Activated T-cell treated with anti-CD3 and anti-CD28 coated beads, Interleukin-2, amount 50 U/mL, for 48 hours (primary cell): ENCODE measurements at places on chromosomes 4 and X.

DNA sequence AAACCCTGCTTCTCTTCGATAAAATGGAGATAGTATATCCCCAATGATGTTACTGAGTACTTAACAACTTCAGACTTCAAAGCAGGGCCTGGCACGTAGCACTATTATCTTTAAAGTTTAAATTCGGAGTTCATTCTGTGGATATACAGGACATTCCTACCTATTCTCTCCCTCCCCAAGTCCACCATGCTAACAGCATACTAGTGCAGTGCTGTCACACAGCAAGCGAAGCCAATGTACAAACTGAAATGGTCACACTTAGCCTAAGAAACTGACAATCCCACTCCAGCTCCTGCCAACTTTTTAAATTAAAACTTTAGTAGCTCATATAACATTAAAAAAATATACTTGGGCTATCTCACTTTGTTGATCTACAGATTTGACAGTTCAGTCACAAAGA is 1.2 kb upstream of the DNAJB14 start:
- DNase-seq: no peak

DNA sequence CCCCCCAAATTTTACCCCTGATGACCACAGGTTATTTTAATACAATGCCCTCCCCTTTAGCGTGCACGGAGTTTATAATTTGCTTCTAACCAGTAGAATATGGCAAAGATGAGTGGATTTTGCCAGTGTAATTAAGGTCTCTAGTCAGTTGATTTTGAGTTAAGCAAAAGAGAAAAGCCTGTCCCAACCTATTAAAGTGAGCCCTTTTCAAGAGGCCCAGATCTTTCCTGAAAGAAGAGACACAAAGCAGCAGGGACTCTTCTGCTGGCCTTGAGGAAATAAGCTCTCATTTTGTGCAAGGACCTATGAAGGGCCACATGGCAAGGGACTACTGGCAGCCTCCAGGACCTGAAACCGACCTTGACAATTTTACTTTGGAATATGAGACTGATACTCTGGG is 61.9 kb upstream of the GABRG1 start:
- no peak for DNase-seq

- DNase-seq: peak; percentile 17
Measured at GRCh38 chr4:90127706-90128345, 632 bp downstream of the CCSER1 start.

- no peak for DNase-seq
Measured at GRCh38 chr4:52701207-52701606, 42.1 kb upstream of the USP46 start.

- DNase-seq: no peak
Measured at GRCh38 chrX:53285591-53285990, 4.2 kb upstream of the IQSEC2 start.

DNA sequence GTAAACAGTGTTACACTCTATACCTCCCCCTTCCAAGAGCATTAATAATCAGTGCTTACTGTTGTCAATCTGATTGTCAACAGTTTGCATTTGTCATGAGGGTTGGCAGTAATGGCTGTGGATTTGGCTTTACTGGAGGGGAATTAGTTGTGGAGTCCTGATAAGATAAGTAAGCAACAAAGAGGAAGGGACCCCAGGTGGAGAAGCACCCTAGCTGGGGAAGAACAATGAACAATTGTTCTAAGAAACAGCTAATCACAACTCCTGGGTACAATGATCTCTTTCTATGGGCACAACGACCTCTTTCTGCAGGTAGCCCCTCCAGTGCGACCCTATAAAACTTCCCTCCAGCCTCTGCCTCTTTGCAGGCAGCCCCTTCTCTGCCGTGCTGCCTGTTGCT is 53.2 kb upstream of the CDKN2AIP start:
- DNase-seq: no peak

- no peak for DNase-seq
Measured at GRCh38 chr4:10727140-10727880, 42.7 kb upstream of the CLNK start.

GRCh38 chr4:169210504-169211118 is 60.1 kb downstream of the SH3RF1 start:
- DNase-seq: no peak

GRCh38 chr4:153447175-153447905 is 18.8 kb upstream of the TMEM131L start:
- no peak for DNase-seq

GRCh38 chr4:143390764-143391163 is 54.1 kb downstream of the GAB1 start:
- DNase-seq: no peak

- DNase-seq: no peak
Measured at GRCh38 chr4:185242749-185243533, 33.5 kb downstream of the SNX25 start.

- DNase-seq: no peak
Measured at GRCh38 chr4:181971973-181972372, 271.2 kb upstream of the TENM3 start.

DNA sequence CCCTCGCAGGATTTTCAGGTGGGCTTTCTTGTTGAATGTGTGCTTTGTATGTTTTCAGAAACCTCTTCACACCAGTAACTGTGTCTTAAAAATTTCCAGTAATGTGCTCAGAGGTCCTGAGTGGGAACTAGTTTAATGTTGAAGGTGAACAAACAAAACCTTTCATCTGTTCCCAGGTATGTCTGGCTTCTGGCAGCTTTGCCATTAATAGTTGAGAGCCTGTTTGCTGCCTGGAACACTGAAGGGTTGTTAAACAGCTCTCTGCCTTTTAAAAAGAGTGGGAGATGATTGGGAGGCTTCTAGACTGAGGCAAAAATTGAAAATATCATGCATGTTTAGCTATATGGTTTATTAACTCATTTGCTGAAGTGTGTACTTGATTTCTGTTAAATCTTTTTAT is 161.2 kb upstream of the AGTR2 start:
- DNase-seq: no peak

DNA sequence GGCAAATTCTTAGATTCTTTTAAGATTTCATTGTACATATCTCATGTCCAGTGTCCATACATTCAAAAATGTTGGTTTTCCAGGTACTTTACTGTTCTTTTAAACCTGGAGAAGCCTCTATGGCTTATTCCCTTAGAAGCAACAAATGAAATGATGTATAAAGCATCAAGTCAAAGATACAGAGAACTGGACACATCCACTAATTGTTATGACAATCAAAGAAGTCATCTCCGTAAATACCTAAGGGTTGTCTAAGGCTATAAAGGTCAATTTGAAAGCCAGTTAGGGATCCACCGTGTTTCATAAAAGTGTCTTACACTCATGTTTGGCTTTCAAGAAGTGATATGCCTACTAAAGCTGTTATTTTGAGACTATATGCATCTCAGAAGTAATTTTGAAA is 32.4 kb downstream of the UBE2D3 start:
- no peak for DNase-seq

GRCh38 chr4:117971403-117971802 is 62.9 kb upstream of the NDST3 start:
- no peak for DNase-seq

- no peak for DNase-seq
Measured at GRCh38 chrX:134658002-134658759, at the start of gene PLAC1. Gene PLAC1 (minus strand): TSS chrX:134658471. CDS start chrX:134566682, 91,789 bp downstream.

DNA sequence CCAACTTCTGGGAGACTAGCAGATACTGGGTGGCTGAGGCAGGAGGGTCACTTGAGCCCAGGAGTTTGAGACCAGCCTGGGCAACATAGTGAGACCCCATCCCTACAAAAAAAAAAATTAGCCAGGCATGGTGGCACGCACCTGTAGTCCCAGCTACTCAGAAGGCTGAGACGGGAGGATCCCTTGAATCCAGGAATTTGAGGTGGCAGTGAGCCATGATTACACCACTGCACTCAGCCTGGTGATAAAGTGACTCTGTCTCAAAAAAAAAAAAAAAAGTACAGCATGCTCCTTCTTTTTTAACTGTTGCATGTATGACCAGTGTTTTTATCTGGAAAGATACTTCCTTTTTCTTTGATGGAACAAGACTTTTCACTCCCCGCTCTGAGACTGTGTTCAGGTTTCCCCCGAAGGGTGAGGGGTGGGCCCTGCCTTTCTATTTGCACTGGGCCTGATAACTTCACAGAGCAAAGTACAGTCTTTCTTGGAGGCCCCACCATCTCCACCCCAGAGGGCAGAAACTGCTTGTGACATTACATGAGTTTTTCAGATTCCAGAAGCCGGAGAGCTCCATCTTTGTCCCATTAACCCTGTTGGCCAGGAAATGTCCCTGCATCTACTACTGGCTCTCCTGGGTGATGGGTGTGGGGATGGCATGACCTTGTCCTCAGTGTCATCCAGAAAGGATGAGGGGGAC is 35.2 kb downstream of the NYX start:
- no peak for DNase-seq

GRCh38 chr4:13706716-13707115 is 79.2 kb upstream of the BOD1L1 start:
- no peak for DNase-seq
